Gastroesophageal sphincter (tissue), 4 donors: ENCODE measurements at places on chromosomes 6 and 20.

DNA sequence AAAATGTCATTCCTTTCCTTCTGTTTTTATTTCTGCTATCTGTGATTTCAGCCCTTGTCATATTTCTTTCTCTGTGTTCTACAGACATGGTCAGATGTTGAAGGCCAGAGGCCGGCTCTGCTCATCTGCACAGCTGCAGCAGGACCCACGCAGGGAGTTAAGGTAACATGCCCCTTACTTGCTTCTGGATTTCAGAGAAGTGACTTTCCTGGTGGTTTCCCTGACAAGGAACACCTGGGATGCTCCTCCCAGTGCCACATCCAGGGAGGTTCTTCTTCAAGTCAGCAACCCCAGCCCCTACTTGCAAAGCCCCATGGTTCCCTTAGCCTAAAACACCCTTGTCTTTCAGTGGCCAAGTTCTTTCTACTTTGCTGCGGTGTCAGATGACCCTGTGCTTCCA, 41.3 kb downstream of the CDH26 start:
- no peak for ATAC-seq

- ATAC-seq, result no peak
Observed at GRCh38 chr6:33505548-33506370, 51.4 kb downstream of the ZBTB9 start.

DNA sequence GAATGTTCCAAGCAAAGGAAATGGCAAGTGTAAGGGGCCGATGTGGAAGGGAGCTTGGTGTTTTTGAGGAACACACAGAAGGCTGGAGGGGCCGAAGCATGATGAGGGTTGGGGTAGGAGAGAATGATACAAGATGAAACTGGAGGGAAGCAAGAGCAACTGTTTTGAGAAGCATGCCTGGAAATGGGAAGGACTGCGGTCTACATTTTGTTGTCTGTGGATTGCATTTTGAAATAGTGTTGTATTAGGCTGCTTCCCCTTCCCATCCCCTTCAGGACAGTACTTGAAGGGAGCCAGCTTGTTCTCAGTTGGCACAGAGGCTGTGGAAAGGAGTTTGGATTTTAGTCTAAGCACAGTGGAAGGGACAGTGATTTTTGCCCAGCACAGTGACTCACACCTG, 2.2 kb downstream of the TM9SF4 start:
- ATAC-seq, result no peak

GRCh38 chr6:33746651-33747100, at the start of gene IP6K3:
IP6K3 (minus strand) TSS chr6:33746905; CDS start chr6:33735476, 11,429 bp downstream.
- no peak for ATAC-seq

DNA sequence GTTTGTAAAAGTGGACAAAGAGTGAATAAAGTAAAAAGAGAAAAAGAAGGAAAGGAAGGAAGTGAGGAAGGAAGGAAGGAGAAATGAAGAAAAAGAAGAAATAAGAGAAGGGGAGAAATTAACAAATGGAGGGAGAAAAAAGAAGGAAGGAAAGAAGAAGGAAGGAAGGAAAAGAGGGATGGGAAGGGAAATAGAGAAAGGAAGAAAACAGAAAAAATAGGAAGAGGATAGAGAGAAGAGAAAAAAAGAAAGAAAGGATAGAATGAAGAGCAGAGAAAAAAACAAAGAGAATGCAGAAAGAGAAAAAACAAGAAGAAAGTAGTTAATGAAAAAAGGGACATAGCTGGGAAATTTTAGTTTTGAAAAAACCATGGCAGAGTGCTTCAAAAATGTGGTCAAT, 361.8 kb downstream of the EPHA7 start:
- no peak for ATAC-seq

DNA sequence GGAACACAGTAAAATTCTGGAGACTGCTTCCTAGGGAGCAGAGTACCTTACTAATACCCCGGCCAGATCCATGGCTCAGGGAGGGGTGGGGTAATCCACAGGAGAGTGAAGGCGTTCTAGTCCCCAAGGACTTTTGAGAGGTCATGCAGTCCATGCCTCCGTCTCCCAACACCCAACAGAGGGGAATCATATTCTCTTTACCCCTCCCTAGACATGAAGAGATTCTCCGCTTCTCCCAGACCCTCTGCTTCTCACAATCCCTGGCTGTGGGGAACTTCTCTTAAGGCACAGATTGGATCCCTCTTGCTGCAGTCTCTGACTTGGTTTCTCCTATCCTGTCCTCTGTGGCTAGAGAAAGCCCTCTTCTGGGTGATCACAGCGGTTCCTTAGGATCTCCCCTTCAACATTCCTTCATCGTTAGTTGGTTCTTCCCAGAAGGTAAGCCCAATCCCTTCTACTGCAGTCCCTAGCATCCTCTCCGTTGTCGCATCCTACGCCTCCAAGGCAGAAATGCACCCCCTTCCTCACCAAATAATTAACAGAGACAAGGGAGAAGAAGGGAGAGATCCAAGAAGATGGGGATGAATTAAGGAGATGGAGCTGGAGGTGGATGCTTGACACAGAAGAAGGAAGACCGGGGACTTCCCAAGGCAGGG, 562 bp downstream of the GGT7 start:
- no peak for ATAC-seq

DNA sequence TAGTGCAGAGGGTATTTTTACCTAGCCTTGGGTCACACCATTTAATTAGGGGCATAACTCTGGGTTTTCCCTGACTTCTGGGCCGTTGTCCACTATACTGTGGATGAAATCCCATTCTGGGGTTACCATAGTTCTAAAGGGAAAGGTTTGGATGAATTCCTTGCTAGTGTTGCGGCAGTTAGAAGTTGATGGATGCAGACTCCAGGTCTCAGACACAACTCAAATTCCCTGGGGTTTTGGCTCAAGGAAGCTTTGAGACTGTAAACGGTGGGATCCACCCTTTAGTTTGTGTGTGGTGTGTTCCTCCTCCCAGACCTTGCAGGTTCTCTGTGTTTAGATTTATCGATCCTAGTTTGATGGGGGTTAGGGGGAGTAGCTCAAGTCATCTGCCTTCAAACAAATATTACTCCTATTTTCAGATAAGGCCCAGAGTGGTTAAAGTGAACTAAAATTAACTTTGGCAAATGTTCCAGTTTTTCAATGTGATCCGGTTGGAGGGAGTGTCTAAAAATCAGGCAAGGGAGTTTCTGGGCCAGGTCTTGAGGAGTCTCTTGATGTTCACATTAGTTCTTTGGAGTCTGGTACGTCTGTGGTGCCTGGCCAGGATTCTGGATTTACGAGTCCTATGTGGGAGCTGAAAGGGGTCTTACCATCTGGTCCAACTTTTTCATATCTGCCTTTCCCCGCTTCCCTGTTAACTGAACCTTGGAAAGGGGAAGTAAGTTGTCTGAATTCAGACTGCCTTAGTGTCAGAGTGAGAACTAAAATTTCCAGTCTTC, 1.5 kb downstream of the RALY start:
- ATAC-seq, result no peak

DNA sequence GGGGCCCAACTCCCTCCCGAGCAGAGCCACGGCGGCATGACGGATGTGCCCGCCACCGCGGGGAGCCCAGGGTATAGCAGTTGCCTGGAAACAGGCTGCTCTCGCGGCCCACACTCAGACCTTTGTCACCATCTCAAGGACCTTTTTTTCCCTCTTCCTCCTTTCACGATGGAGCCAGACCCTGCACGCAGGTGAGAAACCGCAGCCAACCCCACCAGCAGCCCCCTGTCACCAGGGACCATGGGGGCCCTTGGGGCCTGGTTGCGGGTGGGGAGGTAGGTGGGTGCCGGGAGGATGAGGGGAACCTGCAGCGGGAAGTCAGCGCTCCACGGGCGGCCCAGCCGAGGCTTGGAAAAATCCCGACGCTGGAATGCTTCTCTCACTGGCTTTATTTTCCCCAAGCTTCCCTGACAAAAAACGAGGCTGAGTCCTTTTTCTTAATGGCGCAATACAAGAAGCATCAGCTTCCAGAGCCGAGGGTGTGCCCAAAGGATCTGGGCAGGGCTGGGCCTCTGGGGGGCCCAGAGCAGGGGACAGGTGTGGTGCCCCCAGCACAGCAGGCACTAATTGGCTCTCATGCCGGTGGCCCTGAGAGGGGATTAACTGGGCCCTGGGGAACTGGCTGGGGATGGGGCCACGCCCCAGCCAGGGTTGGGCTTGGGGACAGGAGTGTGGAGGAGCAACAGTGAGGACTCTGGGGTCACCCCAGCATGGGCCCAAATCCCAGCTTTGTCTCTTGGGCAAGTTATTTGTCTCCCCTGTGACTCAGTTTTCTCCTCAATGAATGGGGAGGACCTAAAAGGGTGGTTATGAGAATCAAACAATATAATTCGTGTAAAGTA, 23.9 kb downstream of the NOL4L start:
- no peak for ATAC-seq

DNA sequence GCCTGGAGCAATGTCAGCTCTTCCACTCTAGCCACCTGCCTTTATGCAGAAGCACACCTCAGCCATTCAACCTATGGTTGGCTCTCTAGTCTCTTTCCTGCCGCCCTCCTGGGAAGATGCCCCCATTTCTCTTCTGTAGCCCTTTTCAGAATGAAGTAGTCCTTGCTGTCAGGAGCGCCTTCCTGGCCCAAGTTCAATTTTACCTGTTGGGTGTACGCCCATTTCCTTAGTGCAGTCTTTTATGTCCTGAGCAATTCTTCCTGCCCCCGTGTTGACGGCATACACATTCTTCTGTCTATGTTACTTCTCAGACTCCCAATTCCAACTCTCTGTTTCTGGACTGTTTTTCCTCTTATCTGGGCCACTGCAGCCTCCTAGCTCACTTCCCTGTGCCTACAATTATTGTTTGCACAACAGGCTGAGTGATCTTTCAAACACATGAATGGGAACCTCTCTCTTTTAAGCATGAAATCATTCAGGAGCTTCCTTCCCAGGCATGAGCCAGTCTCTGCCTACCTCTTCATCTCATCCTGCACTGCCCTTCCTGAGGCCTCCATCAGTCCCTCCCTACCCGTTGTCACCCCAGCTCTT, 389.2 kb downstream of the CD83 start:
- ATAC-seq, result no peak

GRCh38 chr6:36131511-36132245, 1.4 kb downstream of the MAPK13 start:
- no peak for ATAC-seq

DNA sequence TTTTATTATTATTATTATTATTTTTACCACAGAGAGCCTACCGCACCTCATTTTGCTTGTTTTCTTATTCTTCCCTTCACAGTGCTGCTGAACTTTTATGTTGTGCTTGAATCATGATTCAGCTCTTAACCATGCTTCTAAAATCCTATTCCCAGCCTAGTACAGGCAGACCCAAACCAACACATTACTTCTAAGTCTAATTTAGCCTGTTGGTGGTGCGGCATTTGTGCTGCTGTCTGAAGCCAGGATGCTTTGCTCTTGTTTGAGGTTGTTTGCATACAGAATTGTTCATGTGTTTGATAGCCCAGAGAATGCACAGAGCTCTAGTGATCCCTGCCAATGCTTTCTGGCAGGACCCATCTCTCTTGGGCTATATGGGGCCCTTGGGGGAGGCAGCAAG, 213.5 kb upstream of the KCNG1 start:
- no peak for ATAC-seq

DNA sequence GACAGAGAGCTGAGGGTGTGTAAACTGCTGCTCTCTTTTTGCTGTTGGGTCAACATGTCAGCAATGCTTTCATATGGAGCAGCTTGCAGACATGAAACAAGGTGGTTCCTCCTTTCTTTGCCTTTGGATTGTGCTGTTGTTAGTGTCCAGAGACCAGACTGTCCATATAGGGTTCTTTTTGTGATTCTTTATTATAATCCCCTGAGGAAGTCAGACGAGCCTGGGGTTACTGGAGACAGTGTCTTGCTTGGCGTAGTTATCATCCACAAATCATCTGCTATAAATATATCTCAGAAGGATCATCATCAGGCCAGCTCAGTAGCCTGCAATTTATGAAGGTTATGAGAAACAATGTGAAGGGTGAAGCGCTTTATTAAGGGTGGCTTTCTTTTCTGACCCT, 2.3 kb upstream of the ADGRB3 start:
- no peak for ATAC-seq

GRCh38 chr6:43917878-43918382, 147.9 kb downstream of the VEGFA start:
- no peak for ATAC-seq

DNA sequence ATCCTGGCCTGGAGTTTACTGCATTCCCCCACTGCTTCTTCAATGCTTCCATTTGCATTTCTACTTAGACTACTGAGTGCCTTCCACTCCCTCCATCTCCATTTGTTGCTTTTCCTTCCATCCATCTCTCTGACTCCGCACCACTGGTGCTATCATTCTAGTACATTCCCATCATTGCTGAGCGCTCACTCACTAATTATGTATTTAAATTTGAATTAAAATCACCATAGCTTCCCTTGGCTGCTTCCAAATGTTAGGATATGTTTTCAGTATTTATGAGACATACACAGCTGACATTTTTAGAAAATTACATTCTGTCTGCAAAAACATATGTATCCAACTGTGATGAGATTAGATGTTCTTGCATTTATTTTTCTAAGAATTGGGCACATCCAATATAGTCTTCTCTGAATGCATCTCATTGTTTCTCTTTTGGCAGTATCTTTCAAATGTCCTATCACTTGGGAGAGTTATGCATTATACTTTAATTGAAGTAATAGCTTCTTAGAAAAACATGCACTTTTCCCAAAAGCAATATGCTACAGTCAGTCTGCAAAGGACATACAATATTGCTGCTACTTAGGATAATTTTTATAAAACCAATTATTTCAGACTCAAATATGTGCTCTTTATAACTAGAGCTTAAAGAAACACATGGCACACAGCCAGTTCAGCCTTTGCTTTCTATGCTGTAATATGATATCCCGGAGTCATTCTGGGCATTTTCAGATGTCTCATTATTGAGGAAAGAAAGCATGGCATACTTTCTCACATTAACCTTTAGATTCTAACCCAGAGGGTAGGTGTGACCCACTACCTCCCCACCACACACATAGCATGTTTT, 12.1 kb upstream of the COL21A1 start:
- ATAC-seq, result no peak

DNA sequence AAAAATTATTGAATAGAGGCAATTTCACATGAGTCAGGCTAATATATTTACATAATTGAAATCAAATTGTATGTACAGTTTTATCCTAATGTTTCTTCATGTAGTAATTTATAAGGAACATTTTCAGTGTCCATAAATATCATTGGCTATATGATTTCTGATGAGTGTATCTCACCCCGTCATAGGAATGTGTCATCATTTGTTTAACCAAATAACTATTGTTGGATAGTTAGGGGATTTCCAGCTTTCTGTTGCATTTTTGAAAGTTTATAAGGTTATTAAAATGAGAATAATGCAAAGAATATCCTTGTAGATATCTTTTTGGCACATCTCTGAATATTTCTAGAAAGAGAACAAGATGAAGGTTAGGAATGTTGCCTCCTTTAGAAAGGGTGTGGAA, 39.0 kb downstream of the SYTL3 start:
- ATAC-seq, result no peak

GRCh38 chr6:154156135-154156896, 117.3 kb downstream of the OPRM1 start:
- ATAC-seq, result no peak

DNA sequence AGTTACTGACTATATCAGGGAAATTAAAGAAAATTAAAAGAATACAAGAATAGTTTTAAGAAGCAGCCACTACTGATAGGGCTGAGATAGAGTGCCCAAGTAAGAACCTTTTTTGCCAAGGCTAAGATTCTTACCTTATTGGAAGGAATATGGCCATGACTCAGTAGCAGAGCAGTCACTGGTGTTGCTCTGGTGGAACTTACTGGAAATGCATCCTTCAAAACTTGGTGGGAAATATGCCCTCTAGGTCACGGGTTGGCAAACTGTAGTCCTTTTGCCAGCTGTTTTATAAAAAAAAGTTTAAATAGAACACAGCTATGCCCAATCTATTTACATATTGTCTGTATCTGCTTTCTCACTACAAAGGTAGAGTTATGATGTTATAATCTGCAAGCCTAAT, 6.0 kb downstream of the HSF2 start:
- ATAC-seq, result no peak
